ENCODE measurements at places on chromosomes 6 and 20.

DNA sequence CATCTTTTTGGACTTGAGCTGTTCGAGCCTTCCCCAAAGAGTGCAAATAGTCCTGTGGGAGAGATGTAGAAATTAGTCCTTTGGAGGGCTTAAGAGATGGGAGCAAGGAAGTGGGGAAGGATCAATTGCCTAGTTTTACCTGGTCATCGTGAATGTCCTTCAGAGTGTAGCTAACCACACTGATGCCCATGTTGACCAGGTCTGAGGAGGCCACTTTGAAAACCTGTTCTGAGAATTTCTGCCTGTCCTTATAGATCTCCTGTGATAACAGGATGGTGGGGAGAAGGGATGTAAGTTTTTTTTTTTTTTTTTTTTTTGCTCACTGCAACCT is 2.0 kb downstream of the FLOT1 start:
- H3K4me3 ChIP-seq, result no peak overlapping the region
- peaks cover 18% of the 10 kb centered on the region for H3K36me3 ChIP-seq
- no peaks in the 10 kb centered on the region for H3K27me3 ChIP-seq
- no peak for DNase-seq
- no peak overlapping the region for H3K27ac ChIP-seq

DNA sequence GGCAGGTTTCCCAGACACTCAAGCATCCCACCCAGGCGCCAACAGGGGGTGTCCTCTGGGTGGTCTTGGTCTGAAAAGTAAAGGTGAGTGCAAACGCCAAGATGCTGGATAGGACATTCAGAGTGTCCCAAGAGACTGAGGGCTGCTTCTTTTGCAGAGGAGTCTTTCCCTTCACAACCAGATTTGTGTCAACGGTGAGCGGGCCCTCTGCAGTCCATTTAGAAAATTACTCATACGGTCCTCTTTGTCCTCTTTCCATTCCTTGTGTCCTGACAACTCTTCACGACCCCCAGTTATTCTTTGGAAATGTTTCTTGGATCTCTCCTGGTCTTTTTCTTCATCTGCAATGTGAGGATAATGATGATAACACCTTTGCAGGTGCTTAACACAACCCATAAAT is 257.8 kb downstream of the CDC5L start:
- H3K36me3 ChIP-seq, result no peaks in the 10 kb centered on the region
- H3K27ac ChIP-seq, result no peak overlapping the region
- H3K4me3 ChIP-seq, result no peak overlapping the region
- no peaks in the 10 kb centered on the region for H3K27me3 ChIP-seq
- DNase-seq, result no peak

DNA sequence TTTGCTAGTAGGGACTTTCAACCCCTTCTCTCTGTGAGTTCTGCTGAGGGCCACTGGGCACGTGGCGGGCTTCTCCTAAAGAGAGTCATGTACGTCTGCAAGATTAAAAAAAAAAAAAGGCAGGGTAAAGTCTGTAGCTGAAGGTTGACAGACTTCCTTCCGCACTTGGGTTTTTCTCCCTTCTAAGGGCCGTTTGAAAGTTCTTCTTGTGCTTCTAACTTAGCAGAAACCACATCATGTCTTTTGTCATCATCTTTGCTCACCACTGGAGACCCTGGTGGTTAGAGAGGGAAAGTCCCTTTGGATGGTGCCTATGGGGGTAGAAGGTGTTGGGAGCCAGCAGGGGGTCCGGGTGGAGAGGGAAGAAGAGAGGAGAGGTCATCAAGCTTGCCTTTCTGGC is 31.4 kb downstream of the PRDM1 start:
- no peak overlapping the region for H3K4me3 ChIP-seq
- H3K27ac ChIP-seq, result no peak overlapping the region

DNA sequence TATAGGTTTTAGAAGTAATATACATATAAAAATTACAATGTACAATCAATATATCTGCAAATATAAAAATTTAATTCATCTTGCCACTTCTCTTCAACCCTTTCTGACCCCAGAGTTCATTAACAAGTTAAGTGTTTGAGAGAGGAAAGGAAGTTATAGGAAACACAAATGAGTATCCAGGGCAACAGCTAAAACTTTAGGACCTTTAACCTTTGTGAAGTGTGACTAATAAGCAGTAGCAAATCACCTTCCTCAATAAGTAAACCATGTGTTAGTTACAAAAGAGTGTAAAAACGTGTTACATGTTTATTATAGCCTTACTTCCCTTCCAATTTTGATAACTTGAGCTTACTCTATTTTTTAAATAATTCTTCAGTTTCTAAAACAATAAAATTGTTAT is 73.4 kb upstream of the SIM1 start:
- H3K27me3 ChIP-seq, result no peaks in the 10 kb centered on the region
- no peak for DNase-seq
- no peak overlapping the region for H3K27ac ChIP-seq
- no peaks in the 10 kb centered on the region for H3K36me3 ChIP-seq

- peaks cover 38% of the 10 kb centered on the region for H3K4me1 ChIP-seq
- no peaks in the 10 kb centered on the region for H3K27me3 ChIP-seq
- no peak for DNase-seq
- H3K4me3 ChIP-seq, result peak overlapping the region; percentile 97
- peaks cover 2% of the 10 kb centered on the region for H3K36me3 ChIP-seq
- peak overlapping the region; percentile 96 for H3K27ac ChIP-seq
These were observed 855 bp downstream of the BYSL start for GRCh38 chr6:41922154-41922553.

- H3K27me3 ChIP-seq, result no peaks in the 10 kb centered on the region
- no peak overlapping the region for H3K27ac ChIP-seq
- H3K4me1 ChIP-seq, result no peaks in the 10 kb centered on the region
- H3K36me3 ChIP-seq, result no peaks in the 10 kb centered on the region
- no peak overlapping the region for H3K4me3 ChIP-seq
These were observed 15.3 kb upstream of the NINL start for GRCh38 chr20:25600632-25601031.

DNA sequence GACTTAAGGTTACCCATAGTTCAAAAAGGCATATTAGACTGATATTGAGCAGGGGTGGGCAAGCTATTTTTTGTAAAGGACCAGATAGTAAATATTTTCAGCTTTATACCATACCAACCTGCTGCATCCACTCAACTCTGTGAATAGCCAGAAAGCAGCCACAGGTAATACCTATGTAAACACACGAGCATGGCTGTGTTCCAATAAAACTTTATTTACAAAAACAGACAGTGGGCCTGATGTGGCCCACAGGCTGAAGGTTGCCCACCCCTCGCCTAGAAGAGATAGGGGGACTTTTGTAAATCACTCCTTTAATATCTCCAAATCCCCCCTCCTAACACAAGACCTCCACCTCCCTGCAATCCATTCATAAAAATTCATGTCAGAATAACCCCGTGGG is 64.4 kb downstream of the PSMG4 start:
- peaks cover 8% of the 10 kb centered on the region for H3K4me1 ChIP-seq
- no peak overlapping the region for H3K4me3 ChIP-seq
- no peak for DNase-seq

DNA sequence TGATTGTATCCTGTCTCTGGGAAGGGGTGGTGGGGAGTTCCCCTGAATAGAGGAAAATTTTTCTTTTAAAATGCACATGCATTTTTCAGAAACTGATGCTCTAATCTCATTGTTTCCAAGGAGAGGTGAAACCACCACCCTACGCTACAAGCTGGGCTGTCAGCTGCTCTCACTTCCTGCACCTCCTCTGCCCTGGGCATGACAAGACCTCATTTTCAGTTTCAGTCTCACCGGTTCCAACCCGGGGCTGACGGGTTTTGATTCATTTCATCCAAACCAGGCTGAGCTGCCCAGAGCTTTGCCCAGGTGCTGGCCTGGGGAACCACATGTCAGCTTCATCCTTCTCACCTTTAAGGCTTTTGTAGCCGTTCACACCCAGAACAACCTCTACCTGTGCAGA is 99.7 kb downstream of the EYA2 start:
- no peak overlapping the region for H3K27ac ChIP-seq
- no peaks in the 10 kb centered on the region for H3K36me3 ChIP-seq
- DNase-seq, result no peak
- H3K27me3 ChIP-seq, result no peaks in the 10 kb centered on the region

DNA sequence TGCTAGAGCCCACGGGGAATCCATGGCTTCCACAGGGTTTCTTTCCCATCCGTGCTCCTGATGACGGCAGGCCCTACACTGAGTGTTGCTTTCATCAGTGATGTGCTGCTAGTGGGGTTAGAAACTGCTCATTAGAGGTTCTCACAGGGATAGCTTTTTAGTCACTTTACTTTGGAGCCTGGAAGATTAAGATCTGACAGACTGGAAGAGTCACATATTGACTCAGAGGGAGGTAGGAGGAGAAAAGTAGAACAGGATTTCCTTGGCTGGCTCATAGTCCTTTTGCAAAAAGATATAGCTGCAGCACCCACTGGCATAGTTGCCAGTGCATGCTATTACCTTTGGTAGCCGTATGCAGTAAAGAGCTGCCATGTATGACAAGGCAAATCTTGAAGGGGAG is 890.3 kb downstream of the C6orf118 start:
- no peak overlapping the region for H3K27ac ChIP-seq
- H3K27me3 ChIP-seq, result no peaks in the 10 kb centered on the region
- DNase-seq, result no peak

- H3K36me3 ChIP-seq, result no peaks in the 10 kb centered on the region
- no peaks in the 10 kb centered on the region for H3K27me3 ChIP-seq
- H3K27ac ChIP-seq, result no peak overlapping the region
- H3K4me3 ChIP-seq, result no peak overlapping the region
- no peaks in the 10 kb centered on the region for H3K4me1 ChIP-seq
These were observed 102.2 kb downstream of the NRN1 start for GRCh38 chr6:5904532-5904931.

DNA sequence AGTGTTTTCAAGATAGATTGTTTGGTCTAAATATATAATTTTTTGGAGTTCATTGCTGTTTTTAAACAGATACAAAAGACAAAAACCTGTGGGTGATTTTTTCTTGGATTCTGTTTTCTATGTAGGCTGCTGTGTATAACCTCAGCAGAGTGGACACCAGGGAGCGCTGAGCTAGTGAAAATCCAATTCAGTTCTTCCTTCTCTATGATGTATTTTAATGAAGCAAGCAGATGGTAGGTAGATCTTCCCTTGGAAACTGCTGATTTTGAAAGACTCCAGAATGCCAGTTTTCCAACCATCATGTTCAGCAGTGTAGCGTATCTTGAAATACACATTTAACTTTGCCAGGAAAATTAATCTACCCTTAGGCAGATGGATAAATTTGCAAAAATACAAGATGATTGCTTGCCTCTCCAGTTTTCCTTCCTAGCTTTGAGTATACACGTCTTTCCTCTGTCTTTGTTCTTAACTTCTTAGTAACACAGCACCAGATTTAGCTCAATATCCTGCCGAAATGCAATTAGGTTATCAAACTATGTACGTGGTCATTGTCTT is 178.0 kb downstream of the PHF3 start:
- H3K27me3 ChIP-seq, result no peaks in the 10 kb centered on the region
- H3K36me3 ChIP-seq, result no peaks in the 10 kb centered on the region
- no peak overlapping the region for H3K27ac ChIP-seq
- DNase-seq, result no peak

GRCh38 chr6:142868917-142869316 is 76.1 kb downstream of the HIVEP2 start:
- DNase-seq, result no peak
- H3K36me3 ChIP-seq, result no peaks in the 10 kb centered on the region
- H3K27ac ChIP-seq, result no peak overlapping the region
- H3K4me3 ChIP-seq, result no peak overlapping the region
- H3K4me1 ChIP-seq, result peaks cover 68% of the 10 kb centered on the region
- no peaks in the 10 kb centered on the region for H3K27me3 ChIP-seq

GRCh38 chr20:13341737-13342393 is 120.8 kb downstream of the ISM1 start:
- H3K4me1 ChIP-seq, result no peaks in the 10 kb centered on the region
- DNase-seq, result no peak
- no peak overlapping the region for H3K27ac ChIP-seq
- no peaks in the 10 kb centered on the region for H3K36me3 ChIP-seq
- no peaks in the 10 kb centered on the region for H3K27me3 ChIP-seq

- H3K4me3 ChIP-seq, result no peak overlapping the region
- no peaks in the 10 kb centered on the region for H3K4me1 ChIP-seq
- H3K27ac ChIP-seq, result no peak overlapping the region
- H3K36me3 ChIP-seq, result no peaks in the 10 kb centered on the region
- H3K27me3 ChIP-seq, result no peaks in the 10 kb centered on the region
These were observed 42.3 kb upstream of the OCSTAMP start for GRCh38 chr20:46592580-46593362.

- peaks cover 12% of the 10 kb centered on the region for H3K4me1 ChIP-seq
- DNase-seq, result no peak
- H3K27me3 ChIP-seq, result no peaks in the 10 kb centered on the region
- peaks cover 13% of the 10 kb centered on the region for H3K36me3 ChIP-seq
- H3K27ac ChIP-seq, result no peak overlapping the region
- H3K4me3 ChIP-seq, result no peak overlapping the region
These were observed 22.9 kb downstream of the NOL7 start for GRCh38 chr6:13638014-13638413.

DNA sequence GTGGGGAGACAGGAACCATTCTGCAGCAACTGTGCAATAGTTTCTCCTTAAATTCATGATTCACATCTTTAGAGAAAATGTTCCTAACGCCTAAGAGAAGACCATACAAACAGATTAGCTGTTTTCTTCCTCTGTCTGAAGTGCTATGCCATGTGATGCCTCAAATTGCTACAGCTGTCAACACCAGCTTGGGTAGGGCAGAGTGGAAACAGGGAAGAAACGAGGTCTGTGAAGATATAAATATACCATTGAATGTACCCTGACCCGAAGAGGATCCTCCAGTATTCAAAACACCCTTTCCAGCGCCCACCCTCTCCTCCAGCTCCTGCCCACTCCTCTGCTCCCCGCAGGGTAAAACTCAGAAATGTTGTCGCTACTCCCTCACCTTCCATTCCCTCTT is 40.3 kb upstream of the PRND start:
- no peaks in the 10 kb centered on the region for H3K27me3 ChIP-seq
- no peaks in the 10 kb centered on the region for H3K36me3 ChIP-seq
- DNase-seq, result no peak
- no peak overlapping the region for H3K4me3 ChIP-seq
- H3K27ac ChIP-seq, result no peak overlapping the region

DNA sequence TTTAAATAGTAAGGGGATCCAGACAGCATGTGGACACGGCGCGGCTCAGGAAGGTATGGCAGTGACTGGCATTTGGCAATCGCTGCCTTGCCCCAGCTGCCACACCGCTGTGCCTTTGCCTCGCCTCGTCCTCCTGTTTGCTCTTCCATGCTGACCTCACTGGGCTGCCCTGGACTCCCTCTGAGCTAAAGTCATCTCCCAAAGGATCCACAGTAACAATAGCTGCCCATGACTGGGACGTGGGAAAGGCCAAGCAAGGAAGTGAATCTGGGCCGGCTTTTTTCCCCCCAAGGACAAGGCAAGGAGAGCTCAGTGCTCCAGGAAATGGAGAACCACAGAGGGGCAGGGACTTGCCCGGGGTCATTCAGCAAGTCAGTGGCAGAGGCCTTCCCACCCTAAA is 48.1 kb downstream of the JPH2 start:
- no peaks in the 10 kb centered on the region for H3K36me3 ChIP-seq
- H3K27me3 ChIP-seq, result no peaks in the 10 kb centered on the region
- H3K4me1 ChIP-seq, result no peaks in the 10 kb centered on the region
- no peak overlapping the region for H3K4me3 ChIP-seq
- H3K27ac ChIP-seq, result no peak overlapping the region
- no peak for DNase-seq
